ENCODE measurements at places on chromosomes 3 and 15.

- DNase-seq = peak; percentile 97
Measured at GRCh38 chr15:75639709-75640482, at the start of gene IMP3. Gene IMP3, minus strand, starts transcription at chr15:75640224. Its CDS starts 56 bp downstream, at chr15:75640168.

DNA sequence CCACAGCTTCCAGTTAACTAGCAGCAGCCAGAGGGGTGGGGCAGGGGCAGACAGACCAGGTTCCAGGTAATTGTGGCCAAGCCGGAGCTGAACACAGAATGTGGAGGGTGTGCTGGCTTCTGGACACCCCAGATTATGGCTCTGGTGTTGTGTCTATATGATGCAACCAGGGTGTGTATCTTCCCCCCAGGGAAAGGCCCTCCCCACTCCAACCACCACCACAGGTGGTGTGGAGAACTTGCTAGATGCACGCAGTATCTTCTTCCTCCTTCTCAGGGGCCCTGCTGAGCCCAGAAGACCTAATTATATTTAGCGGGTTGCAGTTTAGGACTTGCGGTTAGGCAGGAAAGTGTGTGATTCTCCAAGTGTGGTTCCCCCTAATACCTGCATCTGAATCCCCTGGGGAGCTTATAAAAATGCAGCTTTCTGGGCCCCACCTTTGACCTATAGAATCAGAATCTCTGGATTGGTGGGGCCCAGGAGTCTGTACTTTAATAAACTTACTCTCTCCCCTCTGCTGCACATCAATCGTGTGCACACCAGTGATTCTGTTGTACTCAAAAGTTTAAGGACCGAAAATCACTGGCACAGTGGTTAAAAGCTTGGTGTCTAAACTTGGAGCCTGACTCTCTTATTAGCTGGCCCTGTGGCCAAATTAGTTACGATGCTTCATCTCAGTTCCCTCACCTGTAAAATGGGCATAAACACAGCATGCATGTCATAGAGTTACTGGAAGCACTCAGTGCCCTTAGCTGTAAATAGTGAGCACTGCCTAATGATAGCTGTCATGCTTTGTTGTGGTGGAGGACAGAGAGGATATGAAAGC is 379.1 kb upstream of the PROK2 start:
- DNase-seq = no peak

DNA sequence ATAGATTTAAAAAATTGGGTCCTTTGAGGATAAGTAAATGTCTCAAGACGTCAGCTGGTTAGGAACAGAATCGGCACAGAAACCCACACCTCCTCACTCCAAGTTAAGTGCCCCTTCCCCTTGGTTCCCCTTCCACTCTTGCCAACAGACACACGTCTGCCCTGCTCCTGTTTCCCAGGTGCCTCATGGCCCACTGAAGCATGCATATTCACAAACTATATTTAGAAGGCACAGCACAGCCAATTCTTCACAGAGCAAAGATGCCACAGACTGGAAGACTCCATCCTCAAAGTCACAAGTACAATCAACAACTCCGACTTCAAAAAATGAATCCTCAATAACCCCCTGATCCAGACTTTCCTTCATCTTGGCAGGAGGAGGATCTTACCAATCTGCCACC is 295.4 kb upstream of the NR2F2 start:
- no peak for DNase-seq

- peak; percentile 27 for DNase-seq
Measured at GRCh38 chr3:178950676-178951075, 120.9 kb downstream of the ZMAT3 start.

GRCh38 chr15:51283026-51283425 is 55.4 kb downstream of the CYP19A1 start:
- DNase-seq = no peak

DNA sequence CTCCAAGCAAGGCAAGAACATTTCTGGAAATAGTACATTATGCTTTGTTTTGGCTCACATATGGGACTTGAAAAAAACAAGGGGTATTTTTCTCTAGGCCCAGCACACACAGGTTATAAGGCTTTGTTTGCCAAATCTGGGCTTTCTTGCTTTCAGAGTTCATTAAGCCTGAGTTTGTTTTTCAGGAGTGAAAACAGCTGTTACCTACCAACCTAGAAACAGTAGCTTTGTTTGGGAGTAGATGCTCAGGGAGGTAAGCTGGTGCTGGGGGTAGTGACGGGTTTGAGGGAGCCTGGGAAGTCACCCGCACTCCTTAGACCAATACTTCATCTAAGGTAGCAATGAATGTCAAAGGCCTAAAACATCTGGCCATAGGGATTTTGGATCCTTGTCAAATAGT is 241.2 kb downstream of the KBTBD8 start:
- no peak for DNase-seq

DNA sequence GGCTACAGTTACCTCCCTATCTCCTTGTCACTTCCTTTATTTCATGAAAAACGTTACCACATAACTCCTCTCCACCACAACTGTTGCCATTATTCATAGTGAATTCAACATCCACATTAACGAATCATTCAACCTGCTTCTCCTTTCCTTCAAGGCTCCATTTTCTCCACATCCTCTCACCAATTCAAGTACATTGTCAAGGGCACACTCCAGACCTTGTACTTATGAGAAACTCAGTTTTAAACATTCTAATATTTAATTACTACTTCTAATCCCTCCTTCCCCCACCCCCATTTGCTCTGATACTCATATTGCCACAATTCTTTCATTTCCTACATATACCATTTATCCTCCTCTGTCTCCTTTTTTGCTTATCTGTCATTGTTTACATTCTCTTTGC is 871.2 kb downstream of the TUSC7 start:
- no peak for DNase-seq

GRCh38 chr3:111936967-111937366 is 41.9 kb upstream of the ABHD10 start:
- DNase-seq = peak; percentile 24

GRCh38 chr15:74297887-74298286 is 61.8 kb downstream of the CCDC33 start:
- no peak for DNase-seq

GRCh38 chr3:37582086-37582485 is 279.6 kb upstream of the CTDSPL start:
- no peak for DNase-seq

DNA sequence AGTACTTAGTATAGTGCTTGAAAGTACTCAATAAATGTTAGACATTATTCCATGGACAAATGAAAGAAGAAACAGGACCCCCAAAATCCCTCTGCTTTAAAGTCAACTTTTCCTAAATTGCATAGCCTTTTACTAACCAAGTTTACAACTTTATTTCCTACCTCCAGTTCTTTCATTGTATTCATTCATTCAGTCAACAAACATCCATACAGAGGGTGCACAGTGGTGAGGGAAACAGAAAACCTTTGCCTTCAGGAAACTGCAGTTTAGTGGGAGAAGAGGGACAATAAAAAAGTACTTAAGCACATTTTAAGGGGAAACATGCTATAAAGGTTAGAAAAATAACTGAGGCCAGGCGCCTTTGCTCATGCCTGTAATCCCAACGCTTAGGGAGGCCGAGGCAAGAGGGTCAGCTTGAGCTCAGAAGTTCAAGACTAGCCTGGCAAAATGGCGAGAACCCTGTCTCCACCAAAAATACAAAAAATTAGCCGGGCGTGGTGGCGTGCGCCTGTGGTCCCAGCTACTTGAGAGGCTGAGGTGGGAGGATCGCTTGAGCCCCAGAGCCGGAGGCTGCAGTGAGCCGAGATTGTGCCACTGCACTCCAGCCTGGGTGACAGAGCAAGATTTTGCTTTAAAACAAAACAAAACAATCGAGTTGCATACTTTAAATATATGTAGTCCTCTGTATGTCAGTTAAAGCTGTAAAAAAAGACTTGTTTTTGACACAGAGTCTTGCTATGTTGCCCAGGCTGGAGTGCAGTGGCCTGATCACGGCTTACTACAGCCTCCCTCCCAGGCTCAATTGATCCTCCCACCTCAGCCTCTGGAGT is 1.1 kb upstream of the DENND4A start:
- no peak for DNase-seq

DNA sequence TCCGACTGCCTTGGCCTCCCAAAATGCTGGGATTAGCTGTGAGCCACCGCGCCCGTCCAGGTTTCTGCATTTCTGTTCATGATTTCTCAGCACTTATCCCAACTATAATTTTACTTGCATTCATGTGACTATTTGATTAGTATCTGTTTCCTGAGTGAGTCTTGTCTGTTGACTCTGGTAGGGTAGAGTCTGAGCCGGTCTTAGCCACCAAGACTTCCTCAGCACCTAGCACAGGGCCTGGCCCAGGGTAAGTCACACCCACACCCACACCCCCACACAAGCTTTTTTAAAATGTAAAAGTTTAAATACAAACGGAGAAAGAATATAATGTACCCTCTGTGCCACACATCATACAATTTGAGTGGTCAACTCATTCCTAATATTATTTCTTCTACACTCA is 3.1 kb upstream of the SPATA12 start:
- DNase-seq = no peak

- DNase-seq = no peak
Measured at GRCh38 chr3:90016555-90016954, 909.1 kb downstream of the EPHA3 start.

DNA sequence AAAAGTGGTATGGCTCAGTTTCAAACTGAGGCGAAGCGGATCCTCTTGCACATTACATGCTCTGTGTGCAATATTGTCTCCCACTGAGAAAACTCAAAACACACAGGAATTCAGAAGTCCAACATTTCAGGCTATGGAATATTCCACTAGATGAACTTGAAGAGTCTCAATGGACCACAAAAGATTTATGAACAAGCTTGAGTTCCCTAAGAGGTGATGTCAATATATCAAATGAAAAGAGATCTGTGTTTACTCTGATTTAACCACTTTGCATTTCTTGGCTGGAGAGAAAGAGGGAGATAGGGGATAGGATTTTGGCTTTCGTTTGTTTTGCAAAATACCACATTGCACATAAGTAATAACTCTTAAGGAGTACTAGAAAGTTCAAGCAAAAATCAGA is 20.3 kb downstream of the PDZRN3 start:
- no peak for DNase-seq

GRCh38 chr15:90358124-90359033 is 6.3 kb downstream of the ZNF774 start:
- DNase-seq = peak; percentile 56
